ENCODE measurements at places on chromosomes 1 and 21. TPM values are rescaled to one million over a fixed set of nuclear protein-coding genes. Genes with fewer than 3 reads are reported as not detected.
A peak's percentile ranks its signal among the peaks of the same experiment; 100 is the strongest.

- no peak for DNase-seq
Observed at GRCh38 chr21:16841975-16842695, 670.7 kb upstream of the CXADR start.

- DNase-seq: peak; percentile 0
Observed at GRCh38 chr1:202280595-202280994, 61.1 kb downstream of the UBE2T start.

DNA sequence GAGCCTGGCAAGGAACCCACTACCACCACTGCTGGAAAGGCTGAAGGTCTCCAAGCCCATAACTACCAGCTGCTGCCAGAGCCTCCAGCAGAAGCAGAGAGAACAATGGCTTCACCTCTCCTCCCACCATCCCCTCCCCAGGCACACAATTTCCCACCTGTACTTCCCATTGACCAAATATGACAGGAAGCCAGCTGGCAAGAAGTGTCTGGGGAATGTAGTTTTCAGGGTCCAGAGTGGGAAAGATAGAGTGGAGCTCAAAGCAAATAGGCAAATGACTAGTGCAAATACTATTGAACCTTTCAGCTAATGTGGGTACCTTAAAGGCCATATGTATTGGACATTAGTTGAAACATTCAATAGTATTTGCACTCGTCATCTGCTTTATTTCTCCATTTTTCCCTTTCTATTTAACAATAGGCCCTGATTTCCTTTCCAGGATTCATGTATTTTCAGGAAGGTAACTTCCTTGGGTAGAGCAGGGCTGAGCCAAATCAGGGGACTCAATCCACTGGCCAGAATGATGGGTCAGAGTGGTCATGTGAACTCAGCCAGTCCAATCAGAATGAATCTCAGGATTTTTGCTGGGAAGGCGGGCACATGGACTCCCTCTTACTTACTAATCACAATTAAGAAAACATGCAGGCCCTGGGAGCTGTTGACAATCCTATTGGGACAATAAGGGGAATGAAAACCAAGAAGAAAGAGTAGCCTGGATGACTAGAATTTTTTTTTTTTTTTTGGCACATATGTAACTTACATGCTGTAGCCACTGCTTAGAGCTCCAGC lies 12.1 kb upstream of the NFYC start:
- DNase-seq: no peak

GRCh38 chr1:160637065-160637464 lies 9.8 kb downstream of the SLAMF1 start:
- no peak for DNase-seq

The ZNF670 gene
- 1.3 TPM for total RNA-seq

The KTI12 gene
- 14.1 TPM for total RNA-seq

The DCST1 gene
- not detected for total RNA-seq

The ASH1L gene
- total RNA-seq: 77.5 TPM
